ENCODE measurements at places on chromosomes 5 and 9.

GRCh38 chr9:132042324-132042723 is 37.3 kb downstream of the MED27 start:
- no peak for DNase-seq

DNA sequence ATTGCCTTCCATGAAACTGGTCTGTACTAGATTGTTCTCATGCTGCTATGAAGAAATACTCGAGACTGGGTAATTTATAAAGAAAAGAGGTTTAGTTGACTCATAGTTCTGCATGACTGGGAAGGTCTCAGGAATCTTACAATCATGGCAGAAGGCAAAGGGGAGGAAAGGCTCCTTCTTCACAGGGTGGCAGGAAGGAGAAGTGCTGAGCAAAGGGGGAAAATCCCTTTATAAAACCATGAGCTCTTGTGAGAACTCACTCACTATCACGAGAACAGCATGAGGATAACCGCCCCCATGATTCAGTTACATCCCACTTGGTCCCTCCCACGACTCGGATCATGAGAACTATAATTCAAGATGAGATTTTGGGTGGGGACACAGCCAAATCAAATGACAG is 163.2 kb downstream of the RFK start:
- no peak for DNase-seq

DNA sequence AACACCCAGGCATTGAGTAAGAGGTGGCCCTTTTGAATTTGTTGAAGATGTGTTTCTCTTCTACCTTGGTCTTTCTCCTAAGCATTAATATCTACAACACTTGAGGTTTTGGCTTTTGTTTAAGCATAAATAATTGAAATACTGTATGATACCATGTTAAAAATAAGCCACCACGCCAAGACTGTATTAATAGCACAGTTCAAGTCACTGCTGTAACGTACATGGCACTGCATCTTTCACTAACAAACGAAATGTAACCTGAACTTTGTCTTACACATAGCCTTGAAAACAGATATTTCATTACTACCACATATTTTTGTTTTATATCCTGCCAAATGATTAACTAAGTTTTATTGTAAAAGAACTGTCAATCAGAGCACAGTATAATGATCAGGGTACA is 112.8 kb downstream of the MLLT3 start:
- DNase-seq, result no peak

DNA sequence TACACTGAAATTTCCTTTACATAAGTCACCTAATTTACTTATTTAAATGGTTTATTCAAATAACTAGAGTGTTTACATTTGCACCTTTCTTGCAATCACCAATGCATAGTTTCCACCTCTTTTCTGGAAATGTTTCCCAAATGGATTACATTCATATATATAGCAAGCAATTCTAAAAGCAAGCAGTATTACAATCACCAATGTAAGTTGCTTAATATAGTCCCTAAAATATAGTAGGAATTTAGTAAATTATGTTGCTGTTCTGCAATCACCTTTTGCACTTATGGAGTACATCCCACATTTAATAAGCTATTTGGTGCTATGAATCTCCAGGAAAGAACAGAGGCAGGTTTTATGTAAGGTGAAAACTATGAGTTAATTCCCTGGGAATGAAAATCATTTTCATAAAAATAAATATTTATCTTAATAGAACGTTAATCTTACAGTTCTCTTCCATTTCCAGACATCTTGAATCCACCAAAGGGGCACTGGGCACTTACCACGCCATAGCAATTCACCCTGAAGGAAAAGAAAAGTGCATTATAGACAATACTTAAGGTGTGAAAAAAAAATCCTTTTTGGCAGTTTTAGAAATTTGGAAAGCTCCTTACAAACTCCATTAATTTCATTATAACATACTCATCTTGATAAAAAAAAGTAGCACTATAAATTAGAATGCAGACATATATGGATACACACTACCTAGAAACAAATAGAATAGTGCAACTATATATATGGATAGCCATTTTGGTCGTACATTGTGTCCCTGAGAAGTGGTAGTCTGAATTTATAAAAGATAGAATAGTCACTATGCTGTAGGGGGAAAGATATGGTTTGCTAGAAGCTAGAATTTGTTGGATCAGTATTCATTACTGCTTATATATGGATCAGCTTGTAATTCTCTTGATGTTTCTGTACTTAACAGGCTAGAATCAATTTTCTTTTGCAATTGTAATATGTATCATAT is 47.1 kb downstream of the ALDH1A1 start:
- DNase-seq, result no peak

DNA sequence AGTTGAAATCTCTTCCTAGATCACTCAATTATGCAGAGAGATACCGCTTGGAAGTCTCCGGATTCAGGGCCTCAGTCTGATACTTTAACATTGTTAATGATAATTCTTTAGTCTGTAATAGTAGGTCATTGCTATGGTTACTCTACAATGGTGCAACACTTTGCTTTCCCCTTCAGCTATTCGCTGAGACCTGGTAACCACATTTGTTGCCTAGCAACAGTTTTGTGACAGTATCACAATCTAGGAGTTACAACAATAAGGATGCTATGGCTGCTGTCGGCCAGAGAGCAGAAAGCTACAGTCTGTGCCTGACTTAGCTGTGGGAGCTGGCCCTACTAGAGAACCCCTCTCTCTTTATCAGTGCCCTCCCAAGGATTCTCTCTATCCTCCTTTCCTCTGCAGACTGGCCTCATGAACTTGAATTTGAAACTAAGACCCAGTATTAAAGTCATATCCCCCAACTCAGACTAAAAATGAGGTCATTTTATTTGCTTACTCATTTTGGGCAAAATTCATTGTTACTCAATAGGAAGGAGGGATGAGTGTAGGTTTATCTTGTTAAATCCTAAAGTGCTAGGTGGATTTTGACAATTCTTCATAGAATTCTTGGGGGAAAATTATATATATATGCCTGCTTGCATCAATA is 39.3 kb downstream of the NR2F1 start:
- no peak for DNase-seq
